ENCODE measurements at places on chromosomes 6 and 20. TPM values are rescaled to one million over a fixed set of nuclear protein-coding genes. Genes with fewer than 3 reads are reported as not detected.

- no peak for DNase-seq
- H3K27me3 ChIP-seq, result no peaks in the 10 kb centered on the region
- no peaks in the 10 kb centered on the region for H3K4me1 ChIP-seq
- H3K27ac ChIP-seq, result no peak overlapping the region
- H3K4me3 ChIP-seq, result no peak overlapping the region
- H3K36me3 ChIP-seq, result no peaks in the 10 kb centered on the region
Measured at GRCh38 chr6:105507811-105508210, 104.9 kb upstream of the PREP start.

DNA sequence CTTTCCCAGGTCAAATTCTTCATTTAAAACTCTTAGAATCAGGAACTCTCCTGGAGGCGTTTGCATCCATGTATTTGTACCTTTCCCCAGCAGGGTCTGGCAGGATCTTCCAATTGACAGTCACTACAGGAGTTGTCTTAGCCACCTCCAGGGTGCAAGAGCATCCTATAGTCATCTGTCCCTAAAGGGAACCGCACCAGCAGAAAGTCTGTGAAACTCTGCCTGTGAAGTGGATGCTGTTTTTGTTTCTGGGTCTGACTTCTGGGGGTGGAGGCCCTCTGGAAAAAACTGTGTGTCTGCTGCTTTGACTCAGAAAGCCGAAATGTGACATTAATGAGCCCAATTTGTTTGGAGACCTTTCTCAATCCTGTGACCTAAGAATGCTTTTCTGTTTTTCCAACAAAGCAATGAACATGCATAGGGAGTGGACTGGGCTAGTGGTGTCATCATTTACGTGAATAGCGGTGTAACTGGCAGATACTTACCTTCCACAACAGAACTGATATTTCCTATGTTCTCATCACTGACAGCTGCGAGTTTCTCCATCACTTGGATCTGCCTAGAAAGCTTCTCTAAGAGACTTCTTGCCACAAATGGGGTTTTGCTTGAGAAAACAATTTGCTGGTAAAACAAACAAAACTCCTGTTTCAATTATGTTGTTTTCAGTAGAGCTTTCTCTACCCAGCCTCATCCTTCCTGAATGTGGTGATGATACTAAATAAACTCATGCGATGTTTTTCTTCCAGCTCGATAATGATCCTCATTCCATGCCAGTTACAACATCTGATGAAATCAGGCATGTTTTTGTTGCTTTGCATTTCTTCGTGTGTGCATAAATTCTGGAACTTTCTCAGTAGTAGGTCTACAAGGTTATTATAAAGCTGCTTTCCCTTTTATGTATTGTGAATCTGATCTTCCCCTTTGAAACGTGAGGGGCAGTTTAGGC lies 33.3 kb upstream of the ARMH2 start:
- peaks cover 98% of the 10 kb centered on the region for H3K36me3 ChIP-seq
- no peak for DNase-seq
- peaks cover 30% of the 10 kb centered on the region for H3K4me1 ChIP-seq
- peak overlapping the region; percentile 64 for H3K27ac ChIP-seq
- no peak overlapping the region for H3K4me3 ChIP-seq
- H3K27me3 ChIP-seq, result no peaks in the 10 kb centered on the region

GRCh38 chr6:47032974-47033765 lies 9.0 kb downstream of the ADGRF1 start:
- H3K27me3 ChIP-seq, result peaks cover 5% of the 10 kb centered on the region
- no peaks in the 10 kb centered on the region for H3K4me1 ChIP-seq
- no peak overlapping the region for H3K4me3 ChIP-seq
- no peak overlapping the region for H3K27ac ChIP-seq
- no peak for DNase-seq
- no peaks in the 10 kb centered on the region for H3K36me3 ChIP-seq

DNA sequence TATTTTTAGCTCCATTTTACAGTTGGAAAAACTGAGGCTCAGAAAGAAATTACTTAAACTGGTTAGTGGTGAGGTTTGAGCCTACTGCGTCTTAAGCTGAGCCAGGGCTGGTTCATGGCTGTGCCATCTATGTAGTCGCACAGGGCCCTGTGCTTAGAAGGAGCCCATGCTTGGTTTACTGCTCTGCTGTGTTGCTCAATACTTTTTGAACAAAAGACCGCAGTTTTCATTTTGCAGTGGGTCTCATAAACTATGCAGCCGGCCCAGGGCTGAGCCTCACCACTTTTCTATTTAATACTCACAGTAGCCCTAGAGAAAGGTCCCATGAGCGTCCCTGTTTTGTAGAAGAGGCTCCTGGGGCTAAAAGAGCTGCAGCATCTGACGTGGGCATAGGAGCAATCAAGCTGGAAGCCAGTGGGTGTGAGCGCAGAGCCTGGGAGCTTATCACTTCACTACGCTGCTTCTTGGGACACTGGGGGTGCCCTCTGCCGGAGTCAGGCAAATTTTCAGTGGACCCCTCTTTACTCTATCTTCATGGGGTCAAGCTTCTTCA lies 501 bp downstream of the SIRPB2 start:
- H3K4me3 ChIP-seq, result peak overlapping the region; percentile 28
- H3K27me3 ChIP-seq, result no peaks in the 10 kb centered on the region
- no peak for DNase-seq
- peak overlapping the region; percentile 75 for H3K27ac ChIP-seq
- no peaks in the 10 kb centered on the region for H3K36me3 ChIP-seq

GRCh38 chr20:41118632-41119031 lies 18.7 kb upstream of the PLCG1 start:
- H3K27ac ChIP-seq, result no peak overlapping the region
- no peak for DNase-seq
- H3K4me1 ChIP-seq, result no peaks in the 10 kb centered on the region
- H3K4me3 ChIP-seq, result no peak overlapping the region
- H3K27me3 ChIP-seq, result no peaks in the 10 kb centered on the region

GRCh38 chr6:163686301-163686700 lies 271.8 kb downstream of the QKI start:
- H3K36me3 ChIP-seq, result no peaks in the 10 kb centered on the region
- no peaks in the 10 kb centered on the region for H3K27me3 ChIP-seq
- H3K27ac ChIP-seq, result no peak overlapping the region
- H3K4me1 ChIP-seq, result no peaks in the 10 kb centered on the region
- no peak overlapping the region for H3K4me3 ChIP-seq

DNA sequence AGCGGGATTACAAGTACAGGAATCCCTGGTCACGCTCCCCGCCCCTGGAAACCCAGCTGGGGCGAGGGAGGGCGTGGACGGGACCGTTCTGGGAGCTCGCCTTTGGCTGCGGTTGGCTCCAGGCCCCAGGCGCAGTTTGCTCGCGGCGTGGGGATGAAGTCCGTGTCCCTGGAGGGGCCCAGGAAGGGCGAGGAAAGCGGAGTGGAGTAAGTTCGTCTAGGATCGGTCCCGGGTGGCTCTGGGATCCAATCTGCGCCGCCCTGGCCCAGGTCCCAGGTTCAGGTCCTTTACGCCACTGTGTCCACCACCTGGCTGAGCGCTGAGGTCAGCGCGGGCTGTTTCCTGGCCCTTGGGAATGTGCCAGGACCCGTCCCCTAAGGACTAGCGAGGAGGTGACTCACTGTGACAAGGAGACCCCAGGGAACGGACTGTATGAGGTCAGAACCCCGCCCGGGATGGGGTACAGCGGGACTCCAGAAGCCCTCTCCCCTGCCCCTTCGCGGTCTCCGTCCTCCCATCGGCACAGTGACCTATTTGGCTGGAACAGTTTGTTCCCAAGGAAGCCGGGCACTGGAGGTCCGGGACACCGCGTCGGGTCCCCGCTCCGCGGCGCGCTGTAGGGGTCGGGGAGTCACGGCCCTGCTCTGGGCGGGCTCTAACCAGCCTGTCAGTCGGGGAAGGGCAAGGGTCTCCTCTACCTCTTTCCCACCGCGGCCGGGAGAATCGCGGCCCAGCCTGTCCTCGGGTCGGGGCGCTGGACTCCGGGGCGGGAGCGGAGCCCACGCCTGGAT lies 724 bp downstream of the CDKN1A start:
- H3K36me3 ChIP-seq, result peaks cover 6% of the 10 kb centered on the region
- peak overlapping the region; percentile 95 for H3K27ac ChIP-seq
- H3K4me3 ChIP-seq, result peak overlapping the region; percentile 65
- H3K4me1 ChIP-seq, result peaks cover 81% of the 10 kb centered on the region

DNA sequence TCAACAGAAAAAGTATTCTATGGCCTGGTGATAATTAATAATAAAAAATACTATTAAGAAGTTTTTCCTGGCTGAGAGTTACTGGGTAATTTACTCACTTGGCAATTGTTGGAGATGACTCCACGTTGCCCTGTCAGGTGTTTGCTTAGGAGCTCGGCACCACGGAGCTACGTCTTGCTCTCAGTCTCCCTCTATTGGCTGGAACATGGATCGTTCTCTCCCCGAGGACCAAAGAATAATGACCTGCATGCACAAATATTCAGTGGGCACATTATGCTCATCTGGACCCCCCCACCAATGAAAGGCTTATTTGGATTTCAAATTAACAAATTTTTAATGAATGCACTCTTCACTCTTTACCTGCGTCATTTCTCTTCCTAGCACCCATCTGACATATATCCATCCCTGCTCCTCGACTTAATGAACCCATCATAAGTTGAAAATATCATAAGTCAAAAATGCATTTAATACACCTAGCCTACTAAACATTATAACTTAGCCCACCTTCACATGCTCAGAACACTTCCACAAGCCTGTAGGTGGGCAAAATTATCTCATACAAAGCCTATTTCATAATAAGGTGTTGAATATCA lies 71.0 kb upstream of the CD83 start:
- H3K27me3 ChIP-seq, result no peaks in the 10 kb centered on the region
- no peaks in the 10 kb centered on the region for H3K4me1 ChIP-seq
- no peak overlapping the region for H3K27ac ChIP-seq
- no peaks in the 10 kb centered on the region for H3K36me3 ChIP-seq
- DNase-seq, result no peak

- no peak for DNase-seq
- no peaks in the 10 kb centered on the region for H3K36me3 ChIP-seq
- no peak overlapping the region for H3K4me3 ChIP-seq
Measured at GRCh38 chr20:24734139-24734538, 214.9 kb upstream of the CST7 start.

The SNPH gene
- 3.1 TPM for total RNA-seq

The COL19A1 gene
- total RNA-seq, result 11.8 TPM

The ELOVL2 gene
- not detected for total RNA-seq

The KIAA0408 gene
- total RNA-seq, result 2.7 TPM

The TP53TG5 gene
- not detected for total RNA-seq

The FUCA2 gene
- total RNA-seq, result 26.7 TPM

The GTSF1L gene
- total RNA-seq, result not detected

The DCDC2 gene
- total RNA-seq, result not detected

The TMX4 gene
- 47.1 TPM for total RNA-seq

The TXLNB gene
- 2.4 TPM for total RNA-seq

The CTCFL gene
- total RNA-seq, result not detected

The RPP21 gene
- 24.3 TPM for total RNA-seq

Measured in spleen (tissue), 13 donors.